Retinal pigment epithelial cell (primary cell): ENCODE measurements at places on chromosomes 3 and 15.

DNA sequence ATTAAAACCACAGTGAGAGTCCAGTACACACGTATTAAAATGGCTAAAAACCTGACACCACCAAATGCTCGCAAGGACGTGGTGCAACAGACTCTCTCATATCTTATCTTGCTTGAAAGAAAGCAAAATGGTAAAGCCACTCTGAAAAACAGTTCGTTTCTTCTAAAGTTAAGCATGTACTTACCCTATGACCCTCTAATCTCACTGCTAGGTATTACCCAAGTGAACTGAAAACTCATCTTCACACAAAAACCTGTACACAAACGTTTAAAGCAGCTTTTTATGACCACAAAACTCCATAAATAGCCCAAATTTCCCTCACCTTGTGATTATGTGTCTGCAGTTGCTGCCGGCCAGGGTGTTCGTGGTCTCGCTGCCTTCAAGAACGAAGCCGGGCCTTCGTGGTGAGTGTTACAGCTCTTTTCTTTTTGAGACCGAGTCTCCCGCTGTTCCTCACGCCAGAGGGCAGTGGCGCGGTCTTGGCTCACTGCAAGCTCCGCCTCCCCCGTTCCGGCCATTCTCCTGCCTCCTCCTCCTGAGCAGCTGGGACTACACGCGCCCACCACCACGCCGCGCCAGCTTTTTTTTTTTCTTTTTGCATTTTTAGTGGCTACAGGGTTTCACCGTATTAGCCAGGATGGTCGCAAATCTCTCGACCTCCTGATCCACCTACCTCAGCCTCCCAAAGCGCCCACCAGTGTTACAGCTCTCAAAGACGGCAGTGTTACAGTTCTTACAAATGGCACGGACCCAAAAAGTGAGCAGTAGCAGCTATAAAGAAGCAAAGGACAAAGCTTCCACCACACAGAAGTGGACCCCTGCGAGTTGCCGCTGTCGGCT is 165.4 kb downstream of the TJP1 start:
- no peak for DNase-seq

DNA sequence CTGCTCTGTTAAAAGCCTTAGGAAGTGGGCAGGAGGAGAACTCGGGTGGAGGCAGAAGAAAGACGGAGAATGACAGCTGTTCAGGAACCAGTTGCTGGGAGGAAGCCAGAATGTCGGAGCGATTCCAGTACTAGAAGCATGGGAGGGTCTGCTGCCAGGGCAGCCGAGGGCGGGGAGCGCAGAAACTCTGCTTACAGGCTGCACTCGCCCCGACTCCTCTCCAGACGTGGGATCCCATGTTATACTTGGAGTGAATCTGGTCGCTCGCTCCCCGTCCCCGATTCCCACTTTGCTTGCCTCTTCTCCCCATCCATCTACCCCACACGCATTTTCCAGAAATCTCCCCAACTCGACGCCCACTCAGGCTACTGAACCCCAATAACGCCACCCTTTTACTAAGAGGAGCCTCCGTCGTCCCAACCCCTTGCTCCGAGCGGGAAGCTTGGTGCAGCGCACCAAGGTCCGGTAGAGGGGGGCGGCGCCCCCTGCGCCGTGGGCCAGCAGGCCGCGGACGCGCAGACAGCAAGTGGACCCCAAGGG is 665 bp downstream of the GATM start:
- no peak for DNase-seq

DNA sequence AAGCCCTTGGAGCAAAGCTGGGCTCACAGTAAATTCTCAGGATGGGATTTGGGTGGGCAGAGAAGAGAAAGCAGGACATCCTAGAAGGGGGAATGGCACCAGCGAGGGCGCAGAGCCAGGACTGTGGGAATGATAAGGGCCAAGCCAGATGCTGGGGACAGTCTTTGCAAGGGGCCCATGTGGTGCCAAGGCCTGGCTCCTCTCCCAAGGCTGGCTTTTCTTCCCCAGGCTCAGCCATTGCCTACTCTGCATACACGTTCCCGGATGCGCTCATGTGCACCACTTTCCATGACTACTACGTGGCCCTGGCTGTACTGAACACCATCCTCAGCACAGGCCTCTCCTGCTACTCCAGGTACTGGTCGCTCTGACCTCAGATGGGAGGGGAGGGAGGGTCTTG is 24.7 kb upstream of the KIF23 start:
- no peak for DNase-seq

- DNase-seq = no peak
Measured at GRCh38 chr3:123289391-123290106, 87.8 kb downstream of the SEC22A start.

GRCh38 chr3:169246158-169246557 is 417.4 kb downstream of the MECOM start:
- no peak for DNase-seq
